ENCODE measurements at places on chromosomes 6 and 20. TPM values are rescaled to one million over a fixed set of nuclear protein-coding genes. Genes with fewer than 3 reads are reported as not detected.

EPPIN gene
- not detected for total RNA-seq

FOXC1 gene
- 14.5 TPM for total RNA-seq

SNPH gene
- total RNA-seq = 3.8 TPM

- H3K27ac ChIP-seq = no peak overlapping the region
- H3K27me3 ChIP-seq = no peaks in the 10 kb centered on the region
- H3K4me3 ChIP-seq = no peak overlapping the region
Measured at GRCh38 chr6:98976674-98977385, 29.1 kb upstream of the FBXL4 start.

DNA sequence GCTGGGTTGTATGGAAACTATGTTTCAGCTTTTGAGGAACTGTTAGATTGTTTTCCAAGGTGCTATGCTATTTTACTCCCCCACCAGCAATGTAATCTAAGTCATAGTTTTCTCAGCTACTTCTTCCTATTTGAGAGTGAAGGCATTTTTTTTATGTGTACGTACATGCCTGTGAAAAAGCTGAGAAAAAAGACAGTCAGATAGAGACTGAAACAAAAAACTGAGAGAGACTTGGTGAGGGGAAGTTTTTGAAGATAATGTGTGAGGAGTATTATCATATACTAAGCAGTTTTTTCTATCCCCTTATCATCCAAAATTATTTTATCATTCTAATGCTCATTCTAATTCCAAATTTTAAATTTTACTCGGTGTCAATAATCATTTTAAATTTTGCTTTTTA lies 780.0 kb downstream of the BCKDHB start:
- no peaks in the 10 kb centered on the region for H3K36me3 ChIP-seq
- H3K4me1 ChIP-seq = no peaks in the 10 kb centered on the region
- H3K27ac ChIP-seq = no peak overlapping the region

DNA sequence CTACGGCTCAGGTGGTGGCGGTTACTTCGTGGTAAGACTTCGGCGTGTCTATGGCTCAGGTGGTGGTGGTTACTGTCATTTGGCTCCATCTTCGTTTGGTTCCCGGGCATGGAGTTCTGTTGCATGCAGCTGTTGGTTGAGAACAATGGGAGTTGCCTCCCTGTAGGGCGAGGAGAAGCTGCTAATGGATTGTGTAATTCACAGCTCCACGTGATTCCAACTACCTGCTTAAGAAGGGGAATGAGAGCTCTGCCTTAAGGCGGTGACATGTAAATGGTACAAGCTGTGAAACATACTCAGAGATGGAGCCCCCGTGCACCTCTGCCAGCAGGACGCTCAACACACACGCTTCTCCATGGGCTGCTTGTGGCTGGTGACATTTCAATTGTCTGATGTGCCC lies 12.4 kb upstream of the DACT2 start:
- H3K4me1 ChIP-seq = no peaks in the 10 kb centered on the region
- no peak overlapping the region for H3K4me3 ChIP-seq
- H3K27ac ChIP-seq = no peak overlapping the region
- H3K27me3 ChIP-seq = peaks cover 11% of the 10 kb centered on the region
- DNase-seq = no peak

GRCh38 chr6:105898286-105898685 lies 187.8 kb upstream of the PRDM1 start:
- no peak overlapping the region for H3K4me3 ChIP-seq
- no peaks in the 10 kb centered on the region for H3K36me3 ChIP-seq
- H3K4me1 ChIP-seq = peaks cover 7% of the 10 kb centered on the region

DNA sequence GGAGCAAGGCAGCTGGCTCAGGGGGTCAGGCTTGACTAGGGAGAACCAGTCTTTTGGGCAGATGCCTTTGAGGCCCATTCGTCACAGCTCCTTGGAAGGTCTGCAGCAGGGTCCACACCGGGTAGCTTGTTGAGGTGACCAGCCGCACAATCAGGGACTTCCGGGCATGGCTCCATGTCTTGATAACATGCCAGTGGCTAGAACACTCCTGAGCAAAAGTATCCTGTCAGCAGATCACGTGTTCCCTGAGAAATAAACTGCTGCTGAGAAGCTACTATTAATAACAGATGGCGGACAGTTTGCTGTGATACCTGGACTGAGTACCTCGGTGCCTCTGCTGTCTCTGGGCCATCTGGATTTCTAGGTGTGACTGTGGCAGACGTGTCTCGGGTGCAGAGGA lies 235.9 kb downstream of the PRKN start:
- no peaks in the 10 kb centered on the region for H3K4me1 ChIP-seq
- no peak for DNase-seq
- H3K27me3 ChIP-seq = no peaks in the 10 kb centered on the region
- H3K36me3 ChIP-seq = no peaks in the 10 kb centered on the region
- no peak overlapping the region for H3K27ac ChIP-seq
